NCI-H2171 treated with DMSO at 0.1 percent for 48 hours (cell line): ENCODE measurements at places on chromosomes 1 and 21.

DNA sequence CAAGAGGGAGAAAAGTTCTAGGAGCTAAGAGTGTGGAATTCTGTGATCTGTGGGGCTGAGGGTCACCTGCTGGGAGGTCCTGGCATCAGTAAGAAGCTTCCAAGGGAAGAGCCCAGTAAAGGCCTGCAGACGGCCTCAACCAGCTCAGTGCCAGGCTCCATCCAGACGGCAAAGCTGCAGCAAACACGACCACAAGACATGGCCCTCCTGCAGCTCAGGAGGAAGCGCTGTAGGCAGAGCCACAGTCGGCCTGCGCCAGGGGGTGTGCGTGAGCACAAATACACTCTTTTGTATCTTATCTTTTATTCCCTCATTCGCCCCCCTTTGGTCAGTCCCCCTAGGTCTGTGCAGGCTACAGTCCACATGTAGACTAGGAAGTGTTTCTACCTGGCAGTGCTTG is 13.4 kb downstream of the C1orf174 start:
- no peak for DNase-seq

DNA sequence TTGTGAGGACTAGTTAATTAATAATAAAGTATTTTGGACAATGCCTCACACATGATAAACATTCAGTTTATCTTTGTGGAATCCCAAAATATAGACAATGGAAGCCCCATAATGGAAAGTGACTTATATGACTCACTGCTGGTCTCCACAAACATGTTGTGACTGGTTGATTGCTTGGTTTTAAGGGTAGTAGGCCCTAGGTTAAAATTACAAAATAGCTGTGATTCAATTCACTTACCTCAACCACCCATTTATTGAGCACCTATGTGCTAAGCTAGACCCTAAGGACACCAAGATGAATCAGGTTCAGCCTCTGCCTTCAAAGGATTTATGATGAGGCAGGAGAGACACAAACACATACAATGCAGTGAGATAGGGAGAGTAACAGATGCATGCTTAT is 42.4 kb downstream of the KANK4 start:
- no peak for DNase-seq

GRCh38 chr1:109644670-109645069 is 11.2 kb upstream of the GSTM4 start:
- DNase-seq, result no peak

DNA sequence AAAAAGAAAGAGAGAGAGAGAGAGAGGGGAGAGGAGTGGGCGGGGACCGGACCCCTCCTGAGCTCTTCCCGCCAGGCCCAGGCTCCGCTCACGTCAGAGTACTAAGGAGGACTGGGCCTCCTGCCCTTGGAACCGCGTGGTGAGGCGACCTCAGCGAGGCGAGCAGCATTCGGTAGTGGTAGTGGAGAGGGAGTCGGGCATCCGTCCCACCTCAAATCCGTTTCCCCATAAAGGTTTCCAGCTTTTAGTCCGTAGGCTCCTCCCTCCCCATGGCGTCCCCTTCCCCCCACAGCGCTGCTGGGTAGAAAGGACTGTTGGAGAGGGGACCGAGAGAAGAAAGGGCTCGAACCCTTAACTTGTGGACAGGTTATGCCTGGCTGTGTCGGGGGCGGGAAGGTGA is 124.4 kb upstream of the BARHL2 start:
- no peak for DNase-seq

DNA sequence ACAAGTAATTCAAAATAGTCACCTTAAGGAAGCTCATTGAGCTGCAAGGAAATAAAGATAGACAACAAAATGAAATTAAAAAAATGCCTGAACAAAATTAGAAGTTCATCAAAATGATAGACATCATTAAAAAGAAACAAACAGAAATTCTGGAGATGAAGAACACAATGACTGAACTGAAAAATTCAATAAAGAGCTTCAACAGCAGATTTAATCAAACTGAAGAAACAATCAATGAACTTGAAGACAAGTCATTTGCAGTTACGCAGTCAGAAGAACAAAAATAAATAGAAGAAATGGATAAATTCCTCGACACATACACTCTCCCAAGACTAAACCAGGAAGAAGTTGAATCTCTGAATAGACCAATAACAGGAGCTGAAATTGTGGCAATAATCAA is 390.0 kb upstream of the SPAG17 start:
- no peak for DNase-seq
